ENCODE measurements at places on chromosomes 5 and 9. TPM values are rescaled to one million over a fixed set of nuclear protein-coding genes. Genes with fewer than 3 reads are reported as not detected.

Gene NFIB
- total RNA-seq = not detected

Gene PCDH1
- not detected for total RNA-seq

Gene POU5F2
- total RNA-seq = 1.7 TPM

Gene IL17B
- total RNA-seq = not detected

Gene PHF2
- total RNA-seq = 29.5 TPM

Gene CMBL
- total RNA-seq = 0.98 TPM

Gene BTNL3
- not detected for total RNA-seq

Gene VCAN
- total RNA-seq = not detected

Gene CD180
- total RNA-seq = 0.27 TPM

Gene COL23A1
- total RNA-seq = 0.09 TPM

Gene CER1
- total RNA-seq = not detected

Gene SLC1A3
- total RNA-seq = not detected

Gene CDC20B
- total RNA-seq = 0.32 TPM

Gene PPP2R2B
- total RNA-seq = 0.52 TPM

Gene GMCL2
- total RNA-seq = not detected

Gene MARCHF3
- 1.2 TPM for total RNA-seq

Gene RANBP17
- not detected for total RNA-seq

Gene PCDHGA3
- total RNA-seq = 0.23 TPM

Gene MRPL36
- total RNA-seq = 54.6 TPM

Gene DDX41
- total RNA-seq = 120 TPM

Gene PCDHB16
- not detected for total RNA-seq

Gene SIL1
- 21.6 TPM for total RNA-seq

Gene SPATA31E1
- not detected for total RNA-seq

Gene IFNA13
- total RNA-seq = not detected

Gene PCDHB7
- not detected for total RNA-seq

Gene SLC25A2
- total RNA-seq = 0.25 TPM

Gene CAAP1
- 18.4 TPM for total RNA-seq

Gene ZNF367
- total RNA-seq = 26.1 TPM

Gene PCDHGB7
- 0.39 TPM for total RNA-seq

Gene QRFP
- not detected for total RNA-seq

Gene CATSPER3
- 0.95 TPM for total RNA-seq

Gene CDC14B
- 1.0 TPM for total RNA-seq

Gene FAM193B
- 91.1 TPM for total RNA-seq

Gene ACOT12
- not detected for total RNA-seq

Gene DNAJC18
- 9.3 TPM for total RNA-seq

Gene FOXI1
- total RNA-seq = not detected

Gene GPR151
- total RNA-seq = not detected

Gene FRMD3
- total RNA-seq = 0.50 TPM

Gene NR5A1
- not detected for total RNA-seq

Gene PCDHGA8
- 0.18 TPM for total RNA-seq

Gene SH3PXD2B
- total RNA-seq = 0.14 TPM

Gene MXD3
- 49.7 TPM for total RNA-seq

Gene SLC45A2
- 0.14 TPM for total RNA-seq

Gene GPX8
- not detected for total RNA-seq

Gene OR13C4
- total RNA-seq = not detected
